ENCODE measurements at places on chromosomes 6 and 20. TPM values are rescaled to one million over a fixed set of nuclear protein-coding genes. Genes with fewer than 3 reads are reported as not detected.

Gene TGM3
- not detected for total RNA-seq

Gene PGC
- total RNA-seq = not detected

Gene C20orf144
- not detected for total RNA-seq

Gene LKAAEAR1
- total RNA-seq = not detected

Gene BPIFB2
- total RNA-seq = not detected

Gene HLA-DQB2
- total RNA-seq = not detected

Gene HTR1E
- 0.15 TPM for total RNA-seq

Gene CFAP61
- not detected for total RNA-seq

Measured in renal cortical epithelial cell (primary cell).